ENCODE measurements at places on chromosomes 4 and X. TPM values are rescaled to one million over a fixed set of nuclear protein-coding genes. Genes with fewer than 3 reads are reported as not detected.

Gene ARAP2
- total RNA-seq, result 1.3 TPM

Gene FNIP2
- total RNA-seq, result 40.3 TPM

Gene NAA11
- not detected for total RNA-seq

Gene FRMD7
- under 0.01 TPM for total RNA-seq

Gene RS1
- total RNA-seq, result not detected

Gene BMX
- total RNA-seq, result 0.53 TPM
